ENCODE measurements at places on chromosomes 3 and 15.

DNA sequence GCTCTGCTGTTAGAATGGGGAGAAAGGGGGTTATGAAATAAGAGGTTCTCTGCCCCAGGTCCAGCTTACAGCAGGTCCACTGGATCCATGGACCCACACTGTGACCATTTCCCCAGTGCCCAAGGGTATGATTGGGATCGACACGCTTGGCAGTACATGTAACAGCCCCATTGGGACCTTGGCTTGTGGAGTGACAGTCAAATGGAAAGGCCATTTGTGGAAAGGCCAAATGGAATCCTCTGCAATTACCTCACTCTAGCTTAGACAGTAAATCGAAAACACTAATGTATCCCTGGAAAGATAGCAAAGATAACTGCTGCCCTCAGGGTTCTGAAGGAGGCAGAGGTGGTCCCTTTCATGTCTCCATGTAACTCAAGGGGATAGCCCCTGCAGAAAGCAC, 109.1 kb downstream of the MINAR1 start:
- DNase-seq, result no peak

- DNase-seq, result peak; percentile 70
Observed at GRCh38 chr3:111577798-111578685, 17.1 kb downstream of the ZBED2 start.

DNA sequence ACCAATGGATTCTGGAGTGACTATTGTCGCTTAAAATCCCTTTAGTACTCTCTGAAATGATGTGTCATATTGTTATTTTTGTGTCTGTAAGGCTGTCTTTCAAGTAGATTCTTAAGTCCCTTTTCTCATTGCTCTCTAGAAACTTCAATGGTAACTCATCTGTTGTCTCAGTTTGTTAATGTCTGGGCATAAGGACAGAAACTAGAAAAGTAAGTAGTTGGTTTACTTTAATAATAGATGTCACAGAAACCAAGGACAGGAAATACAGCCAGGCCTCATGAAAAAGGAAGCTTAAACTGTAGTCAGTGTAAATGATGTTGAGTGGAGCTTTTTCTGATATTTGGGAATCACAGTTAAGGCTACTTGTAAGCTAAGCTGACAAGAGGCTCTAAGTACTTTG, 730.2 kb upstream of the DPPA4 start:
- DNase-seq, result no peak

DNA sequence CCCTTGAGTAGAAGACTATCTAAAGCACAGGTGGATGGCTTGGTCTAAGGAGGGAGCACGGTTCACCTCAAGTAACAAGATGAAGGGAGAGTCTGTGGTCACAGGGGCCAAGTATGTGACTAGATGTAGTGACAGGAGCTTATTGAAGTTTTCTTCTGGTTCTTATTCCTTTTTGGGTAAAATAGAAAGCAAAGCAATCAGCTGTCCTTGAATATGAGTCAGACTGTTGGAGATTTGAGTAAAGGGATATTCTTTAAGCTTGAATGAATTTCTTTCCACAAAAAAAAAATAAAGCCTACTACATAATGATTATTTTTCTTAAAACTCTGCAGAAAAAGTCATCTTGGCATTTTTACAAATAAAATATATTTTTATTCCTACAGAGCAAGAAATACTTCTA, 1.5 kb upstream of the CNTN6 start:
- DNase-seq, result no peak

- no peak for DNase-seq
Observed at GRCh38 chr15:73283366-73283962, 85.3 kb downstream of the HCN4 start.

All from HTR-8/SVneo (cell line).